ENCODE measurements at places on chromosomes 4 and X.
A peak's percentile ranks its signal among the peaks of the same experiment; 100 is the strongest.

DNA sequence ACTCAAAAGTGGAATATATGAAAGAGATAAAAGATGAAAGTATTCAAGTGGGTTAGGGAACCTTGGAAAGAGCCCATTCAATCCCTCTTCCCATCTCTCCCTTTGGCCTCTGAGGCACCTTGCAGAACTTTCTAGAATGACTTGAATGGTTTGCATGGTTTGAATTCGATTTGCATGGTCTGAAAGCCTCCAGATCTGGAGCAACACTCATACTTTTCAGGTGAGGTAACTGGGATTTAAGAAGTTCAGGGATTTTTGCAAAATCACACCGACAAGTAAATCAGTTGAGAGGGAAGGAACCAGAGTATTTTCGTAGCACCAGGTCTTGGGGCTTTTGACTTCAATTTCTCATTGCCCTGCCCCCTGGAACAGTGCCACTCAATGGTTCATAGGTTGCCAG is 476.0 kb upstream of the FTHL17 start:
- DNase-seq = no peak

DNA sequence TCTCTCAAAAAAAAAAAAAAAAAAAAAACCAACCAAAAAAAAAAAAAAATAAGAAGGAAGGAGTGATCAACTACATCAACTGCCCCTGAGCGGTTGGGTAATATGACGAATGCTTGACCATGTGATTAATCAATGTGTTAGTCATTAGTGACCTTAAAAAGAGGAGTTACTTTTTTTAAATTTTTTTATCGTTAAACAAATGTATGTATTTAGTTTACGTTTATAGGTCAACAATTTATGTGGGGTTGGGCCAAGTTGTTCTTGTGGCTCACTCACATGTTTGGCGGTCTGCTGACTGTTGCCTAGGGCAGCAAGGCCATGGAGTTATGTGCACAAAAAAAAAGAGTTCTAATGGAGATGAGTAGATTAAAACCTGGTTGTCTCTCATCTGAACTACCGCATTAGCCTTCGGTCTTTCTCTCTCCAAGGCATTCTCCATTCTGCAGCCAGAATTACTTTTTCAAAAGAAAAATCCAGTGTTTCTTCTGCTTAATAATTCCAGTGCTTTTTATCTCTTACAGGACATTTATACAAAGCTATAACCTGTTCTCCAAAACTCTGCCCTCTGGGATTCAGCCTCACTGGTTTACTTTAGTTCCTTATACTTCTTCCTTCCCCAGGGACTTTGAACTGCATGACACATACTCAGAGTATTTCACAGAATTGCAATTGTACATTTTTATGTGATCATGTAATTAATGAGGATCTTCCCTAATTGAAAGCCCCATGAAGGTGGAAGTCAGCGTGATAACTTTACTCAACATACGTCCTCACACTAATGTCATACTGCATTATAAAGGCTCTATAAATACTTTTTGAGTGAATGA is 505.5 kb downstream of the ANKRD50 start:
- DNase-seq = no peak

GRCh38 chr4:168766604-168767316 is 243.3 kb downstream of the CBR4 start:
- DNase-seq = no peak

DNA sequence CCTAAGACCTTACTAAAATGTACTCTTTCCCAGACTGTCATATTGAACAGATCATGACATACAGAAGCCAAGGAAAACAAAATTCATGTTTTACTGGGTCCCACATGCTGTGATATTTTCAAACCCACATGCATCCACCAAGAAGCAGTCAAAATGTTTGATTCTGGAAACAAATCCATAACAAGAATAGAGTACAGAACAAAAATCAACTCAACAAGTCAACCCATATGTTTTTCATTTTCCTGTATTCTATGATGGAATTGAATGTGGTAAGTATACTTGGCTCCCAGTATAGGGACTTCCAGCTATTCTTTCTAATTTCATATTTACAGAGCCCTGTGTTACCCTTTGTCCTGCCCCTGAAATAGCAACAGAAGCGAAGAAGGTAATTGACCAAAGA is 106.8 kb downstream of the COL25A1 start:
- DNase-seq = no peak

- no peak for DNase-seq
These were observed 358.4 kb downstream of the PPP3CA start for GRCh38 chr4:100988876-100989275.

- DNase-seq = no peak
These were observed 16.9 kb downstream of the NKX3-2 start for GRCh38 chr4:13527192-13527980.

DNA sequence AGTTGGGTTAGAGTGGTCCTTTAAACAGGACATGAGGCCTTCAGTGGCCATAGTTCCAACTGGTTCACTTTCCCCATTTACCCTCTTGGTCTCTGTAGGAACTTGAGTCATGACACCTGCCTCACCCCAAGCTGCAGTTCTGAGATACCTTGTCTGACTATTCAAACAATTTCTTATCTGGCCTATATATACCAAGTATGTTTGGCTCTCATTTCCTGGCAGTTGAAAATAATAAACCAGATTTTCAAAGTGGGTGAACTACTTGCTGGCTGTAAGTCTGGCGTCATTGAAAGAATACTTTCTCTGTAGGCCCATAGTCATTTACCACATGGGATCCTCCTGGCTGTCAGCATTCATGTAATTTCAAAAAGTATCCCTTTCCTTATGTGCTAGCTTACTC is 228.8 kb downstream of the SHROOM3 start:
- no peak for DNase-seq

GRCh38 chr4:8117278-8117682 is 41.3 kb downstream of the ABLIM2 start:
- peak; percentile 37 for DNase-seq

DNA sequence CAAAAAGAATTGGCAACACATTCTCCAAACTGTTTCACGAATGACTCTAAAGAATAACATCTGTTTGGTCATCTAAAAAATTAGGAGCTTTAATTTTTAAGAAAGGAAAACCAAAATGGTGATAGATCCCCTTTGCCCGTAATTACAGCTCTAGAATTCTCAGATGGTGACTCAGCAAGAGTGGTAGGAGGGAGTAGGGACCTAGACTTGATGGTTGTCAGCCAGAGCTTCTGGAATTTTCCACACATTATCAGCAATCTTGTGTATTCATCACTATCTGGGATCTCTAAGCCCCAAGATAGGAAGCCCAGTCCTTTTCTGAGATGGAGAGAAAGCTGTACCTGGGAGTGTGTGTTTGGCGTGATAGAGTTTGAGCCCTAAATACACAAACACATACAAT is 103.9 kb upstream of the RAB40AL start:
- DNase-seq = no peak

GRCh38 chrX:78548012-78548411 is 111.1 kb downstream of the RTL3 start:
- no peak for DNase-seq

DNA sequence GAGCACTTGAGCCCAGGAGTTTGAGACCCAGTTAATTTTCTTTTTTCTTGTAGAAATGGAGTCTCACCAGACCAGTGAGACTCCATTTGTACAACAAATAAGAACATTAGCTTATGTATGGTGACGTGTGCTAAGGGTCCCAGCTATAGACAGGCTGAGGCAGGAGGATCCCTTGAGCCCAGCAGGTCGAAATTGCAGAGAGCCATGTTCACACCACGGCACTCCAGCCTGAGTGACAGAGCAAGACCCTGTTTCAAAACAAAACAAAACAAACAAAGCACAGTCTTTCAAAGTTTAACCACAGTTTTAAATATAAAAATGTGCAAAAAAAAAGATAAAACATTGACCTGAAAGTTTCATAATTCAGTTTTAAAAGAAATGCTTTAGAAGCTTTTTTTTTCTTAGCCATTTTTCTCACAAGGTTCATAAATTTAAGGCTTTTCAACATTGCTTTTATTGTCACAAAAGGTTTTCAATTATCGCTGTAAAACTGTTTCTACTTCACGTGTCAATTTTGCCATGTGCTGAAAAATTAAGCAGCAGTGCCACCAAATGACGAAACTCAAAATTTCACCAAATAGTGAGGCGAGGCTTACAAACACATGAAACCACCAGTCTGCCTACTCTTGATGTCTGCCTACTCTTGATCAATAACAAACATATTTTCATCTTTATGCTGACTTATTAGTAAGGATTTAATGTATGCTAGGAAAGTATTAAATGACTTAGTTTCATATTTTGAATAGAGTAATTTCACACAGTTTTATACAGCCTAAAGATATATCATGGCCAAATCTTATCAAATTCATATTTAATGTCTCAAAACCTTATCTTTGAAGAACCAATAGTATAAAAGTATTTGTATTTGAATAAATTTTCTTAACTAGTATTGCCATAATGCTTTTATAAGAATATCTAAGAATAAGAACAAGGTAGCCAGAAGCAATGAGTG is 126.3 kb downstream of the NEK1 start:
- DNase-seq = no peak

- no peak for DNase-seq
These were observed 59.8 kb upstream of the COX18 start for GRCh38 chr4:73129319-73129718.

- no peak for DNase-seq
These were observed 2.9 kb downstream of the GPRASP3 start for GRCh38 chrX:102723456-102723855.

- no peak for DNase-seq
These were observed 30.7 kb upstream of the ZNF280C start for GRCh38 chrX:130299279-130300009.

DNA sequence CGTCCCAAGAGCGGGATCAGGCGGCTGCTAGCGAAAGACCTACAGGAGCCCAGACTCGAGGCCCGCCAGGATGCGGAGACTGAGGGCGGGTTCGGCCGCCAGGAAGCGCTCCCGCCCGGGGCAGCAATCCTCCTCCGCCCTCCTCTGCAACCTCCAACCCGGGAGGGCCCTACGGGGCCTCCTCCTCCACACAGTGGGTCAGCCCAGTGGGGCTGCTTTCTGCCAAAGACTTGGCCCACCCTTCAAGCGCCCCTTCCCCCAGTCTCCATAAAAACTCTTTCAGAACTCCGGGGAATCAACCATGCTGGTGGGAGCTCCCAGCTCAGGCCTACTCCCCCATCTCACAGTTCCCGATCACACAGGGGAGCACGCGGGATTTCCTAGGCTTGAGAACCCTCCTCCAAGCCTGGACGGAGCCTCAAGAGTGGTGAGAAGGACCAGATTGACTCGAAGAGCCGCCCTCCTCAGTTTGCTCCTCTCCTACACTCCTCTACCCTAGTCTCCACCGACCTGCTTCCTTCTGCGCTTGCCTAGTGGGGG is 77.5 kb downstream of the RLIM start:
- no peak for DNase-seq

- DNase-seq = no peak
These were observed 163.2 kb downstream of the HS6ST2 start for GRCh38 chrX:132795181-132795580.

- DNase-seq = no peak
These were observed 206.1 kb downstream of the LHFPL1 start for GRCh38 chrX:112473654-112474053.

DNA sequence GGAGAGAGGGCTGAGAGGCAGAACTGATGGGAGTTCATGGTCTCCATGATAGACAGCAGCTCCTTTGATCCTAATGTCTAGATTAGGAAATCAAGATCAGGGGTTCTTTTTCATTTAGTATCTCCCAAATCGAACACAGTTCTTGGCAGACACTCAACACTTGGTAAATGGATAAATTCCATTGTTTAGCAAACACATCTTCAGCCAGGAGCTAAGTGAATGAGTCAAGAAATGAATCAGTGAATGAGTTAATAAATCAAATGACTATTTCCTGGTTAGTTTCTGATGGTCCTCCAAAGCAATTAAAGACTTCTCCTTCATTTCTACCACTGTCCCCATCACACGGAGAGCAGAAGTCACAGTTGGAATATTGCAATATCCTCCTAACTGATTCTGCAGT is 120.0 kb upstream of the SHISA3 start:
- no peak for DNase-seq

DNA sequence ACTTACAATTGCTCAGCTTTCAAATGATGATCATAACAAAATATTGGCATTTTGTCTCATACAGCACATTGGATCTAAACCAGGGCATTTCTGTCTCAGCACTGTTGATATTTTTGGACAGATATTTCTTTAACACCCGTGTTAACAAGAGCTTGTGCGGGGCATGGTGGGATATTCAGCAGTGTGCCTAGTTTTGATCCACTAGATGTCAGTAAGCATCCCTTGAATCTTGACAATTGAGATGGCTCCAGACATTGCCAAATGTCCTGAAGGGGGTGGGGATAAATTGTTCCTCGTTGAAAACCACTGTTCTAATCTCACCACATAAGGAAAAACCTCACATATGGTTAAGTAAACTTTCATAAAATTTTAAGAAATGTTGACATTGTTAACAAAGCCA is 806.3 kb downstream of the STIM2 start:
- no peak for DNase-seq

GRCh38 chrX:69503782-69504625 is at the start of gene NALF2:
Gene NALF2, plus strand, starts transcription at chrX:69504326. Its CDS starts 957 bp downstream, at chrX:69505283.
- DNase-seq = peak; percentile 34

DNA sequence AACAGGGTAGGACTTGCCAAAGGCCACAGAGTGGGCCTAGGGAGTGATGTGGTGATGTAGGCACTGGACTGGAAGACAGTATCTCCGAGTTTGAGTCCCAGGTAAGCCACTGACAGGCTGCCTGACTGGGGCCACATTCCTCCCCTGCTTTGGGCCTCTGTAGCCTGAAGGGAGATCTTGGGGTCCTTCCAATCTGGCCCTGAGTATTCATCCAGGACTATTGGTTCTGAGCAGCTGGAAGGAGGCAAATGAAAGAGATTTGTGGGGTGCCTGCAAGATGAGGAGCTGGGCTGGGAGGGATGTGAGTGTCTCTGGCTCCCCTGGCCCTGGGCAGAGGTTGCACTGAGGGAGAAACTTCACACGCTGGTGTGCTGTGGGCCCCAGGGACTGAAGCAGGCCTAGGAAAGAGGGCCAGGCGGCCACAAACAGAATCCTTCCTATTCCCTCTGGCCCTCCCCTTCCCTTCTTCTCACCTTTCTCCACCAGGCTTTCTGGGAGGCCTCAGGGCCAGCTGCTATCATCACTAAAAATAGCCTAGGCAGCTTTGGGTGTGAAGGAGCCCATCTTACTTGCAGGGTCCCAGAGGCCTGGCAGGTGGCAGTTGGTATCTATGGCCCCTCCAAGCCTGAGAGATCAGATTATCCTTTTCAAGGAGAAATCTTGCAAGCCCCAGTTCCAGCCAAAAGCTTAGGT is 70.1 kb downstream of the PJA1 start:
- no peak for DNase-seq

- no peak for DNase-seq
These were observed 643.8 kb upstream of the FTHL17 start for GRCh38 chrX:31715675-31716074.

GRCh38 chr4:75678965-75679364 is 5.8 kb upstream of the G3BP2 start:
- no peak for DNase-seq

- no peak for DNase-seq
These were observed 3.4 kb downstream of the GALNT7 start for GRCh38 chr4:173171987-173172386.

DNA sequence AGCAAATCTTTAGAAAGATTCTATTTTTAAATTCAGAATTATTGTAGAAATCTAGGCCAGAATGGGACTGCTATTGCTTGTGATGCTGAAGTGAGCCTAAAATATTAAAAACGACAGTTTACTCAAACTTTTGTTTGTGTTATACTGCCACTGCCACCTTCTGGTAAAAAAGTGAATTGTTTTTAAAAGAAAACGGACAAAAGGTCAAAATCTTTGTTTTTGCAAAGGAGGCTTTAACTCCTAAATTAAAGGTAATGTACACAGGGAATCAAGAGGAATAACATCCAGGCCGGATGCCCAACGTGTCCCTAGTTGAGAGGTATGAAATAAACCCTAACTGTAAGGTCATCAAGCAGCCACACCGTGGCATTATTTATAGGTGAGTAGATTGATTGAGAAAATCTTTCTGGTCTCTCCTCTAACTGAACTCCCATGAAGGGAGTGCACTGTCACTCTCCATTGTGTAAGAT is 338.3 kb upstream of the GALNT7 start:
- DNase-seq = no peak
